Amygdala (tissue), 56 donors: ENCODE measurements at places on chromosomes 16 and 17.

- no peak for DNase-seq
These were observed 41.5 kb upstream of the MRTFB start for GRCh38 chr16:14029658-14030057.

DNA sequence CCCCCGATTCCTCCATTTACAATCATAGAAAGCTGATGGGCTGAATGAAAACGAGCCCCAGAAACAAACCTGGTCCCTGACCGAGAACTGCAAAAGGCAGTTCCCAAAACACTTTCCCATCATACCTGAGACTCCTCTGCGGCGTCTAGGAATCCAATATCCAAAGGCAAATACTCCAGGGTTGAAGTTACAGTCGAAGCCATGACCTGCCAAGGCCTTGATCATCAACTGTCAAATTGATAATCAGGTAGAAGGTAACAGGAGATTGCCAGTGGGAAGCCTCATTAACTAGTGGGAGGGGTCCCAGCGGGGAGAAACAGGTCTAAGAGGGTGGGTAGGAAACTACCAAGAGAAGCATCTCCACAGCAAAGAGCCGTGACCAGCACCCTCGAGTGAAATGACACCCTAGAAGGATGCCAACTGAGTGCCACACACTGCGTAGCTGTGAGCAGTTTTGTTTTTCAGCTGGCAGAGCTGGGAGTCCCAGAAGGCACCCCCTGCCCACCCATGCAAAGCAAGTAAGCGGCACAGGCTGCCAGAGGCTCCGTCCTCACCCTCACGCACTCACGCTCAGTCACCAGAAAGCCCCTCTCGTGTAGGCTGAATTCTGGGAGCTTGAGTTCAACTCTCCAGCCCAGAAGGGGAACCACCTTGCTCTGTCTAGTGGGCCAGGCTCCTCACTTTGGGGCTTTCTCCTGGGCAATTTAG lies 146.1 kb downstream of the GAS7 start:
- no peak for DNase-seq

DNA sequence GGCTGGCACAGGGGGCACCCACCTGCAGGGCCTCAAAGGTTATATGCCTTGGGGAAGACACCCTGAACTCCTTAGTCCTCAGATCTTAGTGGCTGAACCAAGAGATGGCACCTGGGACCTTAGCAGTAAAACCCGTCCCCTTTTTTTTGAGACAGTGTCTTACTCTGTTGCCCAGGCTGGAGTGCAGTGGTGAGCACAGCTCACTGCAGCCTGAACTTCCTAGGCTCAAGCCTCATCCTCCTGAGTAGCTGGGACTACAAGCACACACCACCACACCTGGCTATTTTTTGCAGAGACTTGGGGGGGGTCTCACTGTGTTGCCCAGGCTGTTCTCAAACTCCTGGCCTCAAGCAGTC lies 237.2 kb downstream of the MRTFB start:
- DNase-seq = no peak

- DNase-seq = no peak
These were observed 1.9 kb downstream of the CEMP1 start for GRCh38 chr16:2529061-2529931.

- DNase-seq = no peak
These were observed 31.7 kb downstream of the CCDC57 start for GRCh38 chr17:82180776-82181528.

GRCh38 chr17:36749493-36749892 lies 148.1 kb downstream of the MRM1 start:
- DNase-seq = no peak

GRCh38 chr17:16920628-16921020 lies 51.3 kb downstream of the TNFRSF13B start:
- no peak for DNase-seq

DNA sequence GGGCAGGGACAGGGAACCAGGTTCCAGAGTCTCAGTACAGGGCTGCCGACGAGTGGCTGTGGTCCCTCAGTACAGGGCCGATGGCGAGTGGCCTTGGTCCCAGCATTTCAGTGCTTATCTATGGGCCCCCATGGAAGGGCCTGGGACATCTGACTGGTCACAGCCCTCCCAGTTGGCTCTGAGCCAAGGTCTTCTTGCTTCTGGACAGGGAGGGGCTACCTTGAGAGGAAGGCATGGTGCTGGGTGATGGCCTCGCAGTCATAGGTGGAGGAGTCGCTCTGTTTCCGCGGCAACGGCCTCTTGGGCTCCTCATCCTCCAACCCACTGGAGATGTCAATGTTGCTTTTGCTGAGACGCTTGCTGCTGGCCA lies 32.5 kb downstream of the PIMREG start:
- no peak for DNase-seq

- no peak for DNase-seq
These were observed 147.3 kb downstream of the PCTP start for GRCh38 chr17:55898195-55898594.

- DNase-seq = no peak
These were observed 5.5 kb upstream of the MAF start for GRCh38 chr16:79605999-79606398.

- no peak for DNase-seq
These were observed 9.8 kb upstream of the KRT31 start for GRCh38 chr17:41407226-41407625.

DNA sequence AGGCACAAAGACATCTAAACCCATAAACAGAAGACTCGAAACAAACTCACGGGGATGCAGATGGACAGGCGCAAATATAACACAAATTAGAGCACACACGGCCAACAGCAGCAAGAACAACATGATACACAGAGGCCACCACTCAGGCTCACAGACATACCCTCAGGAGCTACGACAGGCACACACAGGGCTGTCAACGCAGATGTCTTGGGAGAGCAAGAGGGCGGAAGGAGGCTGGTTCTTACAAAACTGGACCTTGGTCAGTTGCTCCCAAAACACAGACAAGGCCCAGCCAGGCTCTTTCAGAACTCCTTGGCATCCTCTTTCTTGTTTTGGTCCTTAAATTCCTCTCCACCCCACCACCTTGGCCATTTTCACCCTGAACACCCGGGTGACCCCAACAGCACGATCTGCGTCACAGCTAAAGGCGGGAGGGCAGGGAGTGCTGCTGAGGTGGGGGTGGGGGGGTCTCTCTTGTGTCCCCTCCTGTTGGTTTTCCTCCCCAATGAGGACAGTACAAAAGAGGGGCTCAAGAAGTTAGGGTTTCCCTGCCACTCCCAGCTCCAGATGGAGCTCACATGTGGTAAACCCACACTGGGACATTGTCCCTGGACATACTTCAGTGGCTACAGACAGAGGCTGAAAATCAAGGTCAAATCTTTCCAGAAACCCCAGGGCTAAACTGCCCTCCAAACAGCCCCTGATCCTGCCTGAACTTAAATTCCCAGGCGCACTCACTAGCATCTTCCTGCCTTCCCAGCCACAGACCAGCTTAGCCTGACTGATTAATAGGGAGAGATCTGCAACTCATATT lies 221.3 kb downstream of the C16orf78 start:
- DNase-seq = no peak

- no peak for DNase-seq
These were observed 69.5 kb downstream of the CMIP start for GRCh38 chr16:81514041-81514559.

DNA sequence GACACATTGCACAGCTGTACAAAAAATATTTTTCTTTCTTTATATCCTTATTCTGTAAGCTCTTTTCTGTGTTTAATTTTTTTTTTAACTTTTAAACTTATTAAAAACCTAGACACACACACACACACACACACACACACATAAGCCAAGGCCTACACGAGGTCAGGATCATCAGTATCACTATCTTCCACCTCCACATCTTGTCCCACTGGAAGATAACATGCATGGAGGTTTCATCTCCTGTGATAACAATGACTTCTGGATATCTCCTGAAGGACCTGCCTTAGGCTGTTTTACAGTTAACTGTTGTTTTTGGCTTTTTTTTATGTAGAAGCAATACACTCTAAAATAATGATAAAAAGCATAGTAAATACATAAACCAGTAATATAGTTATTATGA lies 71.2 kb downstream of the TNRC6C start:
- DNase-seq = no peak
